ENCODE measurements at places on chromosomes 3 and 15. TPM values are rescaled to one million over a fixed set of nuclear protein-coding genes. Genes with fewer than 3 reads are reported as not detected.

- H3K4me1 ChIP-seq, result no peaks in the 10 kb centered on the region
- no peaks in the 10 kb centered on the region for H3K27me3 ChIP-seq
- no peak overlapping the region for H3K27ac ChIP-seq
- no peak overlapping the region for H3K4me3 ChIP-seq
Measured at GRCh38 chr3:139537795-139538621, 1.5 kb downstream of the RBP1 start.

GRCh38 chr3:195102609-195103467, 168.1 kb downstream of the XXYLT1 start:
- H3K27ac ChIP-seq, result no peak overlapping the region
- no peak for DNase-seq
- H3K4me3 ChIP-seq, result no peak overlapping the region
- H3K27me3 ChIP-seq, result no peaks in the 10 kb centered on the region
- peaks cover 22% of the 10 kb centered on the region for H3K4me1 ChIP-seq

ACTC1 gene
- not detected for total RNA-seq

DNA sequence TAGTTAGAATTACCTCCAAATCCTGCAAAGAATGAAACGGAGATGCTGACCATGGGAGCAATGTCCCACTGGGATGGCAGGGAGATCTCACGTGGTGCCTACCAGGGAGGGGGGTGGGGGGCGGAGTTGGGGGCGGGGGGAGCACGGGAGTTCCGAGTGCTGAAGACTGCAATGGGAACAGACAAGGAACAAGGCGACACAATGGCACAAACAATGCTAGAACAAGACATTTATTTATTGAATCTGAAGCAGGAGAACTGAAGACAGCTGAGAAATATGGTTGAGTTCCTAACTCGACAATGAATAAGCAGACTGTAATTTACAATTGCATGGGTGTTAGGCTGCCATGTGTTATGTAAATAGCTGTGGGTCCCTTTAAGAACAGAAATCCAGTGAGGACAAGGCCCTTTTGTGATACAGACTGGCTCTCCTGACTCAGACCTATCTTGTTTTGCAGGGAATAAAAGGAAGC, 91.2 kb downstream of the AQP9 start:
- H3K4me3 ChIP-seq, result no peak overlapping the region
- no peaks in the 10 kb centered on the region for H3K4me1 ChIP-seq
- no peaks in the 10 kb centered on the region for H3K36me3 ChIP-seq
- H3K27me3 ChIP-seq, result no peaks in the 10 kb centered on the region
- DNase-seq, result no peak

GRCh38 chr3:188567478-188568195, 413.7 kb downstream of the LPP start:
- H3K27ac ChIP-seq, result no peak overlapping the region
- DNase-seq, result no peak
- no peaks in the 10 kb centered on the region for H3K36me3 ChIP-seq
- no peaks in the 10 kb centered on the region for H3K4me1 ChIP-seq

TASOR gene
- 54.5 TPM for total RNA-seq

GRCh38 chr3:128584412-128585020, 66.1 kb downstream of the RPN1 start:
- no peaks in the 10 kb centered on the region for H3K4me1 ChIP-seq
- H3K36me3 ChIP-seq, result no peaks in the 10 kb centered on the region
- H3K27me3 ChIP-seq, result no peaks in the 10 kb centered on the region
- no peak overlapping the region for H3K4me3 ChIP-seq
- no peak overlapping the region for H3K27ac ChIP-seq

- H3K4me3 ChIP-seq, result no peak overlapping the region
- no peaks in the 10 kb centered on the region for H3K36me3 ChIP-seq
- no peaks in the 10 kb centered on the region for H3K27me3 ChIP-seq
- H3K27ac ChIP-seq, result no peak overlapping the region
- H3K4me1 ChIP-seq, result no peaks in the 10 kb centered on the region
Measured at GRCh38 chr3:39540162-39540921, 72.9 kb downstream of the MOBP start.

- no peak overlapping the region for H3K4me3 ChIP-seq
- no peaks in the 10 kb centered on the region for H3K36me3 ChIP-seq
- no peak for DNase-seq
- peaks cover 15% of the 10 kb centered on the region for H3K4me1 ChIP-seq
Measured at GRCh38 chr3:66463730-66464511, 36.9 kb downstream of the LRIG1 start.

SCAANT1 gene
- 1.7 TPM for total RNA-seq

DNA sequence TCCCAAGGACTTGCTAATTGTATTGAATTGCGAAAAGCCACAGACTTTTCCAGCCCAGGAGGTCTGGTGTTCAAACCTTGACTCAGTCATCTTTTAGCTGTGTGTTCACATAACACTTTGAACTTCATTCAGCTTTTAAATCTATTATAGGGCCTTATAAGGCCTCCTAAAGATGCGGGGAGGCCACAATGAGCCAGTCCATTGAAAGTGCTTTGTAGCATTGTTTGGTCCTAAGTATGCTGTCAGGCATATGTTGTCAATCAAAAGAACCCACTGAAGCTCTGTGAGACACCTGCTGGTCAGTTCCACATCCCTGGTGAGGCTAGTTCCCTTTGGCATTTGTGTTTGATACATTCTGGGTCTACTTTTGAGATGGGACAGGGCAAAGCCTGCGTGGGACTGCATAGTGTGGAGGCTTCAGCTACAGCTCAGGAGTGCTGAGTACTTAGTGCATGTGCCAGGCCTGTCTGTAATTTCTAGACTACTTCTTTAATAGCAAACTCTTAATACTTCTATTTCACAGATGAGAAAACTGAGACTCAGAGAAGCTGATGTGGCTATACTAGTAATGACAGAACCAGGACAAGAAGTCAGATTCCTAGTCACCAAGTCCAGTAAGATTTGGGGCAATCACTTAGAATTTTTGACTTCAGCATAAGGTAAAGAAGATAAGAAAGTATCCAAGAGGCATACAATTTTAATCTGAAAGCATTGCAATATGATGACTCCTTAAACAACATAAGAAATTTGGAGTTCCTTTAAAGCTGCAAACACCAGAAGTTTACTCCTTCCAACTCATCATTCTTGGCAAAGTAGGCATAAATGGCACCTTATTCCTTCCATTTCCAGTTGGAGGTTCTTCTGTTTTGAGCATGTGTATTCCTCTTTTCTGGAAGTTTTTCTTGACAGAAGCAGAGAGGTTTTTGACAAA, 213.0 kb downstream of the PDCD6IP start:
- no peaks in the 10 kb centered on the region for H3K4me1 ChIP-seq
- DNase-seq, result no peak
- H3K36me3 ChIP-seq, result no peaks in the 10 kb centered on the region
- no peaks in the 10 kb centered on the region for H3K27me3 ChIP-seq
- H3K27ac ChIP-seq, result no peak overlapping the region

DNA sequence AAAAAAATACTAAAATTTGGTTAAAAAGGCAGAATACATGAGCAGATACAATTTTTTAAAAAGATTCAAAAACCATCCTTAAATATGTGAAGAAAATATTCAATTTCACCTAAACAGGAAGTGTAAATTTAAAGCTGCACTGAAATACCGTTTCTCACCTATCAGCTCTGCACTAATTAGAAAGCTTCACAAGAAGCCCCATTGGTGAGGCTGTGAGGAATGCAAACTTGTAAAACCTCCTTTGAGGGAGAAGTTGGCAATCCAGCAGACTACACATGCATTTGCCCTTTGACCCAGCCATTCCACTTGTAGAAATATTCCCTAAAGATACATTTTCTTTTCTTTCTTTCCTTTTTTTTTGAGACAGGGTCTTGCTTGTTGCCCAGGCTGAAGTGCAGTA, 18.8 kb downstream of the BLM start:
- DNase-seq, result no peak
- H3K27me3 ChIP-seq, result no peaks in the 10 kb centered on the region
- no peak overlapping the region for H3K4me3 ChIP-seq
- H3K27ac ChIP-seq, result no peak overlapping the region
- no peaks in the 10 kb centered on the region for H3K4me1 ChIP-seq

GRCh38 chr15:63392361-63393009, 10.8 kb upstream of the CA12 start:
- H3K27ac ChIP-seq, result no peak overlapping the region
- peaks cover 4% of the 10 kb centered on the region for H3K27me3 ChIP-seq
- H3K4me1 ChIP-seq, result no peaks in the 10 kb centered on the region

GRCh38 chr3:10983219-10983916, 9.2 kb upstream of the SLC6A1 start:
- H3K27ac ChIP-seq, result no peak overlapping the region
- no peak overlapping the region for H3K4me3 ChIP-seq
- H3K27me3 ChIP-seq, result no peaks in the 10 kb centered on the region
- no peak for DNase-seq
- H3K4me1 ChIP-seq, result no peaks in the 10 kb centered on the region

GRCh38 chr3:9098716-9099675, 135.7 kb upstream of the RAD18 start:
- H3K4me1 ChIP-seq, result peaks cover 7% of the 10 kb centered on the region
- no peaks in the 10 kb centered on the region for H3K27me3 ChIP-seq
- H3K27ac ChIP-seq, result no peak overlapping the region
- DNase-seq, result no peak

- no peaks in the 10 kb centered on the region for H3K4me1 ChIP-seq
- no peak for DNase-seq
Measured at GRCh38 chr3:35296533-35296932, 342.8 kb upstream of the ARPP21 start.

CCR1 gene
- 7.3 TPM for total RNA-seq

CP gene
- 1.2 TPM for total RNA-seq

SLC24A5 gene
- total RNA-seq, result not detected

PHLDB2 gene
- total RNA-seq, result 0.90 TPM

ADGRG7 gene
- total RNA-seq, result not detected

GRCh38 chr15:31399544-31400171, 73.0 kb downstream of the KLF13 start:
- peaks cover 3% of the 10 kb centered on the region for H3K4me1 ChIP-seq
- no peak overlapping the region for H3K4me3 ChIP-seq
- no peak for DNase-seq
- no peak overlapping the region for H3K27ac ChIP-seq

Data from GM12878 (cell line).